ENCODE measurements at places on chromosomes 6 and 20. TPM values are rescaled to one million over a fixed set of nuclear protein-coding genes. Genes with fewer than 3 reads are reported as not detected.

Gene PEX7
- 16.9 TPM for total RNA-seq

Gene ALDH8A1
- total RNA-seq = 0.24 TPM

Gene PRR18
- total RNA-seq = not detected

Gene KCNB1
- total RNA-seq = 1.4 TPM

Gene CCN6
- not detected for total RNA-seq

Gene CASS4
- 0.87 TPM for total RNA-seq

DNA sequence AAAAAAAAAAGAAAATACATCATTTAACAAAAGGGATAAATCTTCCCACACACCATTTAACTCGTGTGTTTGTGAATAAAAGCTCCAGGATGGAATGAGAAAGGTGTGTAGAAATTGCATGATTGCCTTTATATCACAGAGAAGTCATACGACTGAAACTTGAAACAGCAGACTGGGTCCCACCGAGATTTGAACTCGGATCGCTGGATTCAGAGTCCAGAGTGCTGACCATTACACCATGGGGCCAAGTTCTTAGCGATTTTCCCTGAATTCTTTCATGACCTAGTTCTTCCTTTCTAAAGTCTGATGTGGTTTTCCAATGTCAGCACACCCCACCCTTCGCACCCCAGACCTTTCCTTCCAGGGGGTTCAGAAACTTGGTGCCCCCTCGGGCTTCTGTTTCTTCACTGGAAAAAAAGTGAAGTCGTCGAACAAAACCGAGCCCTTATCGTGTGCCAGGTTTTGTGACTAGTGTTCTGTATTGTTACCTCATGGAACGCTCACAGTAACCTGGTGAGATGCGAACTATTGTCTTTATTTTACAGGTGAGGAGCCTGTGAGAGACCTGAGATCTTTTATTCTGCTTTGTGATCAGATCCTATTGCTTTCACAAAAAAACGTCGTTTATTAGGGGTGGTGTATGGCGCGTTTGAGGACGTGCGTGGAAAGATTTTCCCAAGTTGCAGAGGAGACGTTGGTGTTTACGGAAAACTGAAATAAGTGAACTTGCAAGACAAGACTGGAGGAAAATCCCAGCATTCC is 120.8 kb downstream of the OR2B2 start:
- peaks cover 12% of the 10 kb centered on the region for H3K4me1 ChIP-seq
- no peaks in the 10 kb centered on the region for H3K27me3 ChIP-seq
- peak; percentile 45 for DNase-seq
- no peak overlapping the region for H3K27ac ChIP-seq
- H3K4me3 ChIP-seq = peak overlapping the region; percentile 46

- H3K27me3 ChIP-seq = peaks cover 40% of the 10 kb centered on the region
- no peaks in the 10 kb centered on the region for H3K36me3 ChIP-seq
- no peaks in the 10 kb centered on the region for H3K4me1 ChIP-seq
- no peak overlapping the region for H3K4me3 ChIP-seq
Measured at GRCh38 chr6:27213544-27214125, 33.9 kb upstream of the PRSS16 start.

GRCh38 chr6:144402750-144403149 is 117.6 kb downstream of the UTRN start:
- no peaks in the 10 kb centered on the region for H3K27me3 ChIP-seq
- H3K36me3 ChIP-seq = no peaks in the 10 kb centered on the region
- H3K4me1 ChIP-seq = peaks cover 3% of the 10 kb centered on the region
- H3K4me3 ChIP-seq = no peak overlapping the region
- H3K27ac ChIP-seq = no peak overlapping the region

DNA sequence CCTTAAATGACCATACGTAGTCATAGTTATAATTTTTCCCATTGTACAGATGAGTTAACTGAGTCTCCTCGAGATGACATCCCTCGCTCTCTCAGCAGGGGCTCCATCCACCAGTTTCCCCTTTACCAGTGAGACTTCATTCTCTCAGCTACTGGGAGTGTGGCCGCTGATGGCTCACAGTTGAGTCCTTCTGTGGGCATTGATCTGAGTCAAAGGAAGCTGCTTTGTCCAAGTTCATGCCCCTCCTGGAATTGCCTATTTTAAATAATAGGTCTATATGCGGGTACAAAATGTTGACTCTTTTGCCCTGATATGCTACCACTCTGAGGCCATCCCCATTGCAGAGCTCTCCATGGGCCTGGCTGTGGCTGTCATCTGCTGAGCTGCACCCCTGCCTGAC is 14.8 kb upstream of the CST1 start:
- no peaks in the 10 kb centered on the region for H3K27me3 ChIP-seq
- no peak overlapping the region for H3K27ac ChIP-seq
- no peak overlapping the region for H3K4me3 ChIP-seq
- no peak for DNase-seq

DNA sequence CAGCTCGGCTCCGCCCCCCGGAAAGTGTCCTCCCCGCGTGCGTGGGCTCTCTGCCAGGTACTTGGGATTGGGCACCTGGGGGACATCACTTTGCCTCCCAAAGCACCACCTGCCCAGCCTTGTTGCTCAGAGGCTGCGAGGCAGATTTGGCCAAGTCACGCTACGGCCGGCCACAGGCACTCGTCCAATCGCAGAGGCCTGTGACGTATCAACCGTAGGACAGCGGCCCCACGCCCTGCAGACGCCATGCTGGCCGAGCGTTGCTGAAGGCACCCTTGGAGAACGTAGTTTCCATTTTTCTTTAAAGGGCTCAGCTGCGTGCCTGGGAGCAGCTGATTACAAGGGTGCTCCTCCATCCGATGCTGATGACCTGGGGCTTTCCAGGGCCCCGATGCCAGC is 3.1 kb downstream of the NTSR1 start:
- H3K36me3 ChIP-seq = no peaks in the 10 kb centered on the region
- H3K27me3 ChIP-seq = peaks cover 48% of the 10 kb centered on the region
- DNase-seq = no peak
- no peak overlapping the region for H3K27ac ChIP-seq

DNA sequence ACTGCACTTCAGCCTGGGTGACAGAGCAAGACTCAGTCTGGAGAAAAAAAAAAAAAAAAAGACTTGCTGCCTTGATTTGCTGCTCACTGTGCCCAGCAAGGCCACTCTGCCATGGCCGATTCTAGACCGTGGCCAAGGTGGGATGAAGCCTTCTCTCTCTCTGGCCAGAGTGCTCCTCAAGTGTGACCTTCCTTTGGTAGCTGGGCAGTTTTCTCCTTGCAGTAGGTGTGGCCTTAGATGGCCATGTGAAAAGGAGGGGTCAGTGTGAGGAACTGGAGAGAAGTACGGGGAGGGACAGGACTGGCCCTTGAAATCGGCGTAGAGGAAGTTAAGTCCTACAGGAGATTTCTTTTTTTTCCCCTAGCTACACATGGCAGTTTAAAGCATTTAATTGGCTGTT is 272.0 kb downstream of the ARID1B start:
- no peak overlapping the region for H3K27ac ChIP-seq
- no peaks in the 10 kb centered on the region for H3K36me3 ChIP-seq
- peak; percentile 41 for DNase-seq
- peaks cover 16% of the 10 kb centered on the region for H3K4me1 ChIP-seq
- no peaks in the 10 kb centered on the region for H3K27me3 ChIP-seq

GRCh38 chr6:116099036-116099435 is 1.6 kb upstream of the NT5DC1 start:
- peaks cover 31% of the 10 kb centered on the region for H3K4me1 ChIP-seq
- no peak overlapping the region for H3K4me3 ChIP-seq
- no peaks in the 10 kb centered on the region for H3K36me3 ChIP-seq

DNA sequence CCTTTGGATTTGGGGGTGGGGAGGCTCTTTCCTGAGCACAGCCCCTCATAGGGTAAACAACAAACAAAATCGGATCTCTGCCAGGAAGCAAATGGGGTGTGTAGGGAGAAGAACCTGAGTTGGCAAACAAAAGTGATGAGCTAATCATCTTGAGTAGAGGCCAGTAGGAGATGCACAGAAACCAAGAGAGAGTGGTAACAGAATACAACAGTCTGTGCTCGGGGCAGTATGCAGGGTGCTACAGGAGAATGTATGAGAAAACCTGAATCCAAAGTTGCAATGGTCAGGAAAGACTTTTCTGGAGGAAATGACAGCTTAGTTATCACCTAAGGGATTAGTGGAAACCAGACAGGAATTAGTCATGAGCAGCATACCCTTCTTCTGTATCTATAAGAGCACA is 177.8 kb downstream of the CDKAL1 start:
- no peak overlapping the region for H3K4me3 ChIP-seq
- H3K27me3 ChIP-seq = no peaks in the 10 kb centered on the region
- no peaks in the 10 kb centered on the region for H3K4me1 ChIP-seq
- DNase-seq = no peak

DNA sequence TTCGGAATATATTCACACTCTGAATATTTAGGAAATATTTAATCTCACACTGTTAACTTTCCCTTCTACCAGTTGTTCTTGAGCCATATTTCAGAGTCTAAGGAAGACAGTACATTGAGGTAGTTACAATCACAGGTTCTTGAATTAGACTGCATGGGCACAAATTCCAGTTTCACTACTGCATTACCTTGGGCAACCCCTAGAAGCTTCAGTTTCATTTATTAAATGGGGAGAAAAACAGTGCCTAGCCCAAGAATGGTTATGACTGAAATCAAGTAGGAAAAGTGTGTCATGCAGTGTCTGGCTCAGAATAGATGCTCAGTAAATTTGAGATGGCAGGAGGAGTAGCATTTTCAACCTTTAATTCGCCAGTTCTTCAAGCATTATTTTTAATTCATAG is 124.5 kb upstream of the SAMD5 start:
- no peak overlapping the region for H3K27ac ChIP-seq
- no peaks in the 10 kb centered on the region for H3K36me3 ChIP-seq
- no peaks in the 10 kb centered on the region for H3K27me3 ChIP-seq
- DNase-seq = no peak
- H3K4me3 ChIP-seq = no peak overlapping the region

GRCh38 chr6:158677906-158678578 is 28.2 kb downstream of the SYTL3 start:
- H3K27ac ChIP-seq = no peak overlapping the region
- no peaks in the 10 kb centered on the region for H3K27me3 ChIP-seq
- no peak for DNase-seq
- no peak overlapping the region for H3K4me3 ChIP-seq
- no peaks in the 10 kb centered on the region for H3K36me3 ChIP-seq

DNA sequence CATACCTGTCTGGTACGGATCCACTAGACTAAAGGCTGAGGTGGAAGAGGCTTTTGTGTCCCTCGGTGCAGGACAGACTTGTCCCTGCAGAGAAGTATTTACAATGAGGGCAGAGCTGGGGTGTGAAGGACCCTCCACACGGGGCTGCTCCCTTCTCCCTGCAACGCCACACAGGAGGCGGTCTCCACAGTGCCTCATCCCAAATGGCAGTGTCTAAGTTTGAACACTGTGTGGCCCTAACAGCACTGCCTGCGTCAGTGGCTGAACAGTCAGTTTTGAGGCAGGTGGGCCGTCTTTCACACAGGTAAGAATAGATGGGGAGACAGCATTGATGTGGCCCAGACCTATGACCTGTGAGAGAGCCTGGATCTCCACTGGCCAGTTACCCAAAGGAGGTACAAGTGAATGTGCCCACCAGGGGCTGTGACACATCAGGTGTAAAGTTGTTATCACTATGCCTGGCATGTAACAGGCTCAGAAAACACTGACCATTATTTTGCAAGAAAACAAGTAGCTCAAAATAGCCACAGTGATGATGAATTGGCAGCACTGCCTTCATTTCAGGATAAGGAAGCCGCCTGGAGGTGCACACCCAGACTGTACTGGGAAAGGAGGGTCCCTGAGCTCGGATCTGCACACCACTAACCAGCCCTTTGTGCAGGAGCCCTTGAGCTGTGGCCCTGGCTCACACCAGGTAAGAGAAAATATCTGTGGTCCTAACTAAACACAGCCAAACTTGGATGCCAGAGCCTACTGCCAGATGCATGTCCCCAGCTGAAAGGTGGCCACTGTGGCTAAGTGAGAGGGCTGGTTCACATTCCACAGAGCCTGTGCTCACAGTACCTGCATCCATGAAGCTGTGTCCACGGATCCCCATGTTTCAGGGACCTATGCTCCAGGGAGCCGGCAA is 246.7 kb downstream of the DLL1 start:
- H3K36me3 ChIP-seq = no peaks in the 10 kb centered on the region
- no peak overlapping the region for H3K27ac ChIP-seq
- H3K4me1 ChIP-seq = no peaks in the 10 kb centered on the region
- H3K4me3 ChIP-seq = no peak overlapping the region
- H3K27me3 ChIP-seq = no peaks in the 10 kb centered on the region

DNA sequence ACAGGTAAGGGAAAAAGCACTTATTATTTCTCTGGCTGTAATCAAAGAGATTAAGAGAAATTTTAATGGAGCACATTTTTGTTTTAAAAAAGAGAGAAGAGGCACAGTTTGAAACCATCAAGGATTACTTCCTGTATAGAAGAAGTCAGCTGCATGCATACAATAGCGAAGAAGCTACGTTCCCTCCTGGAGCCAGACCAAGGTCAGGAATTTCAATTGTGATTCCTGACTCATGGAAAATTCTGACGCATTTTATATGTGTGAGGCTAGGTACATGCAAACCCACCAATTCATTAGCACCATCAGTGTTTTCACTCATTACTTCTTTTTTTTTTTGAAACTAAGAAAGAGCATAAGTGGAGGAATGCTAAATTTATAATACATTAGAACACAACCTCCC is 232.7 kb upstream of the SGK1 start:
- H3K4me3 ChIP-seq = no peak overlapping the region
- DNase-seq = no peak
- H3K27me3 ChIP-seq = no peaks in the 10 kb centered on the region
- peaks cover 21% of the 10 kb centered on the region for H3K4me1 ChIP-seq

DNA sequence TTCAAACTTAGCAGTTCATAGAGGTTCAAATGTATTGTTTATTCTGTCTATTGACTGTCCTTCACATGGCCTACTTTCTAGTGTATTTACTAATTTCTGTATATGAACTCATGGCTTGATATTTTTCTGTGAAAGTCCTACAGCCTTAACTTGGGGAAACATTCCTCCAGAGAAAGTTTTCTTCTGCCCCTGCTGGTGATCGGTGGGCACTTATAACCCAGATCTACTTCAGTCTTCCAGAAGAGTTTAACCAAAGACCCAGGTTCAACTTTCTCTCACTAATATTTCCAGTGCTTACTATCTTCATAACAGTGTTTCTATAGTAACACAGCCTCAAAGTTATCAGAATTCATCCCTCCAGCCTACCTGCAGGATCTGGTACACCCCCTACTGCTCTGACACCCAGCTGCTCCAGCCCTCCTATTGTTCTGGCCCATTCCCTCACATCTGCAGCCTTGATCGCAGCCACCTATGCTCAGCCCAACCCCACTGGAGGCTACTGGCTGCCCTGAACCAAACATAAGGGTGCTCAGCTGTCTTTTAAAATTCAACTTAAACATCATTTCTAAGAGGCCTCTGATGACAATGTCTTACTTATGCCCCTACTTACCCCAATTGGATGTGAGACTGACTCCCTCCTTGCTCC is 72.3 kb downstream of the TBX18 start:
- no peak overlapping the region for H3K4me3 ChIP-seq
- H3K27ac ChIP-seq = no peak overlapping the region
- no peaks in the 10 kb centered on the region for H3K4me1 ChIP-seq
- DNase-seq = no peak

- H3K27ac ChIP-seq = no peak overlapping the region
- H3K4me1 ChIP-seq = peaks cover 10% of the 10 kb centered on the region
- no peaks in the 10 kb centered on the region for H3K36me3 ChIP-seq
- no peak overlapping the region for H3K4me3 ChIP-seq
Measured at GRCh38 chr6:31068669-31069340, 43.6 kb downstream of the C6orf15 start.

- H3K27me3 ChIP-seq = no peaks in the 10 kb centered on the region
- no peaks in the 10 kb centered on the region for H3K36me3 ChIP-seq
- no peak overlapping the region for H3K27ac ChIP-seq
- no peak for DNase-seq
- no peaks in the 10 kb centered on the region for H3K4me1 ChIP-seq
- no peak overlapping the region for H3K4me3 ChIP-seq
Measured at GRCh38 chr20:15461938-15462337, 1111.3 kb downstream of the KIF16B start.
